ENCODE measurements at places on chromosomes 6 and 20. TPM values are rescaled to one million over a fixed set of nuclear protein-coding genes. Genes with fewer than 3 reads are reported as not detected.

CEP57L1 gene
- 23.5 TPM for total RNA-seq

DNA sequence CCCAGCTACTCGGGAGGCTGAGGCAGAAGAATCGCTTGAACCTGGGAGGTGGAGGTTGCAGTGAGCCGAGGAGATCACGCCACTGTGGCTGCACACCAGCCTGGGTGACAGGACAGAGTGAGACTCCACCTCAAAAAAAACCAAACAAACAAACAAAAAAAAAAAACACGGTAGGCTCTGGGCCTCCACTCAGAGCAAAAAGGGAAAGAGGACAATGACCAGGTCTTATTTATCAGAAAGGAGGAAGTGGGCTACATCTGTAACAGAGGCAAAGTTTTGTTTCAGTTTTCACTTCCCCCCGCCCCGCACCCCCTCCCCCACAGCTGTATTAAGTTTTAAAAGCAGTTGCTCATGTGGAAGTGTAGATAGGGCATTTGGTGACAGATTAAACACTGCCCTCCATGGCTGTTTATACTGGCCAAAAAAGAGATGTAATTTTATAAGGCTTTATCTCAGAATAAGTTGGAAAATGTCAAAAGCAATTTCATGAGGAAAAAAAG, 114.6 kb downstream of the RCAN2 start:
- no peak for DNase-seq

FLRT3 gene
- total RNA-seq = 61.2 TPM

GRCh38 chr6:99129835-99130234, 182.1 kb upstream of the FBXL4 start:
- no peak for DNase-seq

DNA sequence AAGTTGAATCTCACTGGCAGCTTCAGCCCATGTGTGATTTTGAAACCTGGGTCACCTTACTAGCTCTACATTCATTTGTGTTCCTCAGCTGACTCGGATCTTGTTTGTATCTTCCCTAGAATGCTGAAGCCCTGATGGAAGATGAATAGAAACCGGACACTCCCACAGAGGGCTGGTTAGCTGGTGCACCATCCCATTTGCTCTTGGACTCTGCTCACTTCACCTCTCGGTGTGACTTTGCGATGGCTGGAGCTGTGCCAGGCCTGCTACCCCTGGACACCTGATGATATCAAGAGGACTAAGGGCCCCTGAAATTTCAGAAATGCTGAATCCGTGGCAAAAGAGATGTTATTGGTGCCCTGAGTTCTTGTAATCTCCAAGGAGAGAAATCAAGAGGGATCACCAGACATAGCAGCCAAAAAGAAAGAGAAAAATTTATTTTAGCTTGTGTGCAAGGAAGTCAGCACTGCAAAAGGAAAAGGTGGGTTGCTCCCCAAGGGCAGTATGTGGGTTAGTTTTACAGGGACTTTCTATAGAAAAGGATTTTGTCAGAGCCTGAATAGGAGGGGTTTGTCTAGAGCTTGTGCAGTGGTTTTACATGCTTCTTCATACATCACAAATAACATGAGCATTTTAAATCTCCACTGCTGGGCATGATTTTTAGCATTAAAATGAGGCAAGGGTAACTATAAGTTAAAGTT, 426.3 kb upstream of the NOX3 start:
- no peak for DNase-seq

GRCh38 chr6:45916692-45917091, 99.0 kb downstream of the CLIC5 start:
- no peak for DNase-seq
